Small intestine (tissue), 16 donors: ENCODE measurements at places on chromosomes 16 and 17.

GRCh38 chr16:23556881-23557778 lies at the start of the genes EARS2 and UBFD1:
Gene EARS2, minus strand, starts transcription at chr16:23557350. Its CDS starts 7 bp downstream, at chr16:23557343.
Gene UBFD1, plus strand, starts transcription at chr16:23557727. Its CDS starts 16 bp downstream, at chr16:23557743.
- peak; percentile 100 for DNase-seq

- DNase-seq, result no peak
These were observed 33.2 kb downstream of the GPRC5B start for GRCh38 chr16:19851476-19851875.

DNA sequence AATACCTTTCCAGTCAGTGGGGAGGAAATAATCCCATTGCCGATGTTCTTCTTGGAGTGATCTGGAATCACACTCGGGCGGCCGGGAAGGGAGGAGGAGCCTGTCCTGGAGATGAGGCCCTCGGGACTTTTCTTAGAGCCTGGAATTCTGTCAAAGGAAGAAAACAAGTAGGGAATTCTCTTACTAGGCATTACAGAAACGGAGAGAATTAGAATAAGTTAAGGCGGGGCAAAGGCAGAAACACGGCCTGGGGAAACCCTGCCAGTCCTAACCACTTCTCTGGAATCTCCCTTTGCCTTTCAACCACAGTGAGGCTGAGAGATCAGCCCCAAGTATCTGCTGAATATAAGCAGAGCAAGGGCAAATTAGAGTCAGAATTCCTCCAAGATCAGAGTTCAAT lies 27.8 kb downstream of the USP36 start:
- DNase-seq, result no peak

GRCh38 chr17:32854207-32854606 lies 22.7 kb downstream of the MYO1D start:
- DNase-seq, result peak; percentile 52

- no peak for DNase-seq
These were observed 72.9 kb downstream of the HS3ST3B1 start for GRCh38 chr17:14373614-14374259.

- DNase-seq, result peak; percentile 72
These were observed 43.3 kb downstream of the BCAS3 start for GRCh38 chr17:60720763-60721531.

- DNase-seq, result no peak
These were observed 50.6 kb downstream of the HS3ST3B1 start for GRCh38 chr17:14351493-14351892.

DNA sequence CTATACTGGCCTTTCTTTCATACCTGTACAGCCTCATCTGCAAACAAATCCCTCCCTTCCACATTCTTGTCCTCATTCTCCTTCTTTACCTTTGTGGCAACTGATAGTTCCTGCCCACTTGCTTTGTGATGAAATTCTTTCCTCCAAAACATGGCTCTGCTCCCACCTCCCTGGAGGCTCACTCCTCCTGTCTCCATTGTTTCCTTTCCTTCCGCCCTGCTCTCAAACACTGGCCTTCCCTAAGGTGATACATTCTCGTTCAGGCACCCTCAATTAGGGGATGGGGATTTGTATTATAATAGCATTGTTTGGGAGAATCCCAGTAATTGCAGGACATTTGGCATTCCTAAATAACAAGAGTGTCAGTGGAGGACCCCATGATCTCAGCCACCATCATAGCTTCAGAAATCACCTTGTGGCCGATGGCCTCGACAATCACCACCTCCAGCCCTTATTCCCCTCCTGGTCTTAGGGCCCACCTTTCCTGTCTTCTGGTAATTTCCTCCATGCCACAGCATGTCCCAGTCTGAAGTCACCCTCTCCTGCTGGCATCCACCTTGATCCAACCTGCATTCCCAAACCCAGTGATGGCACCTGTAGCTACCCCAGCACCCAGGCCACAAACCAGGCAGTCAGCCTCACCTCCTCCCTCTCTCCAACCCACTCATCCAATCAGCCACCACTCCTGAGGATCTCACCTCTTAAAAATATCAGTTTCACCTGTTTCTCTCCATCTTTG lies 7.9 kb downstream of the UNC119 start:
- DNase-seq, result no peak

- no peak for DNase-seq
These were observed 944 bp upstream of the MARF1 start for GRCh38 chr16:15643946-15644250.

DNA sequence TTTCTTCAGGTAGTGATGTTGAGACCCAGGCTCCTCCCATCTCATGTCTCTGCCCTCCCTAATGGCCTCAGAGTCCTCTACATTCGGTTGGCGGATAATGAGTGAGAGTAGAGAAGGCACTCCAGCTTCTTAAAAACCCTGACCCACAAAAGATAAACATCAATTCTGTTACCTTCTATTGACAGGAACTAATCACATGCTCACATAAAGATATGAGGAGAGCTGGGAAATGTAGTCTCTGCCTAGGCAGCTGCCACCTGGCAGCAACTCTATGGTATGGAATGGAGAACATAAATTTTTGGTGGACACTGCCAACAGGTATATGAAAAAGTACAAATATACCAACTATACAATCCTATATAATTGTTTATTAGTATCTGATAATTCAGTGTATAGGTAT lies 110.7 kb upstream of the HLF start:
- no peak for DNase-seq

- DNase-seq, result no peak
These were observed 37.5 kb downstream of the SDR42E1 start for GRCh38 chr16:81973737-81974136.

DNA sequence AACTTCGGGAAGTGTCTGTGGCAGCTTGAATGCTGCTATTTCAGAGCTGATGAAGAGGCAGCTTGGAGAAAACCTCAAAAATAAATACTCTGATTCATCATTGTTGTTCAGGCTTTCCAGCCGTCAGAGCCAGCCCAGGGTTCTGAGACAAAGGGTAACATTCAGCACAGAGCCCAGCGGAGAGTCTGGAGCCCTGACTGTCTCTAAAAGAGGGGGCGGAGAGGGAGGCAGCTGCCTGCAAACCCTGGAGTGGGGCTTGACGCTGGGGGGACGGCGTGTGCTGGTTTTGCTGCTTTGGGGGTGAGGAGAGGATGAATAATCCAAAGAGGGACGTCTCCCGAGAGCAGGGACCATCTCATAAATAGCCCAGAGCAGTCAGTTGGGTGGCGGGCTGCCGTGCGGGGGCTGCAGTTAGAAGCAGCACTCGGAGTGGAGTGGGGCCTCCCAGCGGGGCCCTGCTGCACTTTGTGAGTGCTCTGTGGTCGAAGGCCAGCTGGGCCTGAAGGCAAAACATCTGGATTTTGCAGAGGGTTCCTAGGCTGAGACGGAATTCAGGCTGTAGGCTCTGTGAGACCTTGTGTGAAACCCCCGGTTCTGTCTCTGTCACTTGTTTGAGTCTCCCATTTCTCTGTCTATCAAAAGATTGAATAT lies 237.8 kb downstream of the PRKCA start:
- DNase-seq, result no peak

- DNase-seq, result no peak
These were observed 18.0 kb upstream of the ABCA5 start for GRCh38 chr17:69344939-69345338.

GRCh38 chr17:1179818-1180742 lies at the start of gene ABR:
Gene ABR, minus strand, starts transcription at chr17:1179981. Its CDS starts 254 bp downstream, at chr17:1179727.
- DNase-seq, result no peak

- peak; percentile 30 for DNase-seq
These were observed 16.3 kb downstream of the ERAL1 start for GRCh38 chr17:28871056-28871579.

GRCh38 chr16:72291531-72291981 lies 119.6 kb upstream of the PMFBP1 start:
- DNase-seq, result no peak

GRCh38 chr17:17151962-17152361 lies 54.2 kb downstream of the PLD6 start:
- no peak for DNase-seq

- no peak for DNase-seq
These were observed 19.0 kb upstream of the OSGIN1 start for GRCh38 chr16:83933885-83934683.

DNA sequence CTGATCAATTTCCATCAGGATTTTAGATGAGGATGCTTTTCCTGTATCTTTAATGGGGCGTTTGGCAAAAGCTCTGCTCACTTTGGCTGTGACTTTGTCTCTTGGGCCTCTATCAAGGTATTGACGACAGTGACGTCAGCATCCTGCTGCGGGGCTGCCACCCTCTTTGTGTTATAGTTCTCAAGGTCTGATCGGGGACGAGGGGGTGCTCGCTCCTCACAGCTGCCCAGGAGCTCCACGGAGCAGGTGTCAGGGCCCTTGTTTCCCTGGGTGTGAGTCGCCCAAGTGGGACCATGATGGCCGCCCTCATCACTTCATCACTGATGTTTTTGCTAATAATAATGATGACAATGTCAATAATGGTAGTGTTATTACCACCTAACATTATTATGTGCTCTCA lies 65.4 kb downstream of the CMIP start:
- no peak for DNase-seq

DNA sequence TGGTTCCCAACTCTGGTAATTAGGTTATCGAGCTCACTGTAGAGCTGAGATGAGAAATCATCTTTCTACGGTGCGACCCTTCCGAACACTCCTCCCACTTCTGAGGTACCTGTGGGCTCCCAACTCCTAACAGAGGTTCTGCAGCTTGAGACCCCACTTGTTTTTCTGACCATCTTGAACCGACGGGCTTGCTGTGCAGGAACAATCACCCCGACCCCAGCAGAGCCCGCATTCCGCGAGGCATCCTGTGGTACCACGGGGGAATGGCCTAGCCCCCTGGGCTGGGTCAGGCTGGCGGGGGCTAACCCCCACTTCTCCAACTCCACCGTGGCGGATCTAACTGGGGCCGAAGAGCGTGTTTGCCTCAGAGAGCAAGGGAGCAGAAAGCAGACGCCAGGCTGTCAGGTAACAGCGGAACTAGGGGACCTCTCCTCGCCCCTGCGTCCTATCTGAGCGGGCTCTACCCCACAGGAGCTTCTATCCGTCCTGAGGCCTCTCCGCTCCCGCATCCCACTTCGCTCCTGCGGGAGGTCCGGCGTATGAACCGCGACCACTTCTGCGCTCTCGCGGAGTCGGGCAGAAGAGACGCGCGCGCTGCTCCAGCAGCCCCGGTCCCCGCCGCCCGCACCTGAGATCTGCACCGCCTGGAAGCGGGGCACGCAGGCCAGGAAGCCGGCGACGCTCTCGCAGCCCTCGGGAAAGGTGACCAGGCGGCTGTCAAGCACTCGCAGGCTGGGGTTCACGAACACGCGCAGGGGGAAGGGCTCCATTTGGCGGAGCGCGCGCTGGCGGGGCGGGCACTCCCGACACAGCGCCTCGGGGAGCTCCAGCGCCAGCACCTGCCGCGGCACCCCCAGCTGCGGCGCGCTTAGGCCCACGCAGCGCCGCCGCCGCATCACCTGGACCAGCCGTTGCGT lies 761 bp downstream of the PDF start:
- peak; percentile 43 for DNase-seq

- peak; percentile 85 for DNase-seq
These were observed 477.4 kb downstream of the SLC39A11 start for GRCh38 chr17:72614871-72615626.

DNA sequence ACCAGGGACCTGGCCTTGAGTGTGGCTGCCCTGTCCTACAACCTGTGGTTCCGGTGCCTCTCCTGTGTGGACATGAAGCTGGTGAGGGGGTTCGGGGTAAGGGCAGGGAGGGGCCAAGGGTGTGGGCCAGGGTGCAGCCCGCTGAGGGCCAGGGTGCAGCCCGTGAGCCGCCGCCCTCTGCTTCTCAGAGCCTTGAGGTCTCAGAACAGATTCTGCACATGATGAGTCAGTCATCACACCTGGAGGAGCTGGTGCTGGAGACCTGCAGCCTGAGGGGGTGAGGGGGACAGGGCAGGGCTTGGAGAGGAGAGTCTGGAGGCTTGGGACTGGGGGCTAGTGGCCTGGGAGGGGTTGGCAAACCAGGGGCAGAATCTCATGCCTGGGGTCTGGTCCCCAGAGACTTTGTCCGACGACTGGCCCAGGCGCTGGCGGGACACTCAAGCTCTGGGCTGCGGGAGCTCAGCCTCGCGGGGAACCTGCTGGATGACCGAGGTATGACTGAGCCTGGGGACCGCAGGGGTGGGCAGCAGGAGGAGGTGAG lies 2.2 kb downstream of the CARMIL2 start:
- DNase-seq, result no peak

DNA sequence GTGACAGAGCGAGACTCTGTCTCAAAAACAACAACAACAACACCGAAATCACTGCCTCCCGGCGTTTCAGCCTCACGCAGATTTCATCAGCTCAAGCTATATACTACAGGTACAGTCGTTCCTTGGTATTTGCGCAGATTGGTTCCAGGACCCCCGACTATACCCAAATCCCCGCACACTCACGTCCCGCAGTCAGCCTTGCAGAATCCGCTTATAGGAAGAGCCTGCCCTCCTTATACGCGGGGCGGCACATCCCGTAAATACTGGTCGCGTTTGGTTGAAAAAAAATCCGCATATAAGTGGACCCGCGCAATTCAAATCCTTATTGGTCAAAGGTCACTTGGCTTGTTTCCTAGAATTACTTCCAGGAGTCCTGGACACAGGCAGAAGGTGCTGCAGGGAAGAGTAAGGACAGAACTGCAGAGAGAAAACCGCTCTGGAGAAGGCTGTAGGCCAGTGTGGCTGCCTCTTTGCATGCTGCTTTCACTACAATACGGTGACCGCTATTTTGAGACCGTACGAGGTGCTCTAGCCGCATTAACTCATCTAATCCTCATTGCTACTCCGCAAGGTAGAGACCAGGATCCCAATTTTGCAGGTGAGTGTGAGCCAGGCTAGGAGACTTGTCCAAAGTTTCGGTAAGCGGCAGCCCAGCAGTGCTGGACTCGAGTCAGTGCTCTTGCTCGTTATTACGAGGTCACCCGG lies 718 bp downstream of the NDUFAB1 start:
- peak; percentile 81 for DNase-seq

GRCh38 chr17:60887614-60888028 lies 210.0 kb downstream of the BCAS3 start:
- no peak for DNase-seq

DNA sequence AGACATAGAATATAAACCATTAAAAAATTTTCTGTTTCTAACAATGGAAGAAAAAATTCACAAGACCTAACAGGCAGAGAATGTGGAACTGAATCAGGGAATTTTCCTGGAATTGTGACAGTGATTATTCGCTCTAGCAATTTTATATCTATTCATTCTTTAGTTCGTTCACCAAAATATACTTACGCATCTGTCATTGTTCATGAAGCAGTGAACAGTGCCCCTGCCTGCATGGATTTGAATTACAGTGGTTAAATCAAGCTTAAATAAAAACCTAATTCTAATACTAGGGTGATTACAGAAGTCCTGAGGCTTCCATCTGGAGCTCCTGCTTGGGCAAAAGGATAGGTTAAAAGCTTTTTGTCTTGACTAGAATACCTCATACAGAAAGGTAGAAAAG lies 48.6 kb downstream of the ABCA8 start:
- DNase-seq, result peak; percentile 2

DNA sequence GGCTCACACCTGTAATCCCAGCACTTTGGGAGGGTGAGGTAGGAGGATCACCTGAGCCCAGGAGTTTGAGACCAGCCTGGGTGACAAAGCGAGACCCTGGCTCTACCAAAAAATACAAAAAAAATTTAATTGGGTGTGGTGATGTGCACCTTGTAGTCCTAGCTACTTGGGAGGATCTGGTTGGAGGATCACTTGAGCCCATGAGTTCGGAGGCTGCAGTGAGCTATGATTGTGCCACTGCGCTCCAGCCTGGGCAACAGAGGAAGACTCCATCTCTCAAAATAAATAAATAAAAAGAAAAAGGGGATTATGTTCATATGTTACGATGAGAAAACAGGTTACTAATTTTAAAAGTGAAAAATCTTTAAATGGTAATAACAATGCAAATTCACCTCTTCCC lies 996 bp downstream of the MLKL start:
- no peak for DNase-seq
